ENCODE measurements at places on chromosomes 5 and 9.

DNA sequence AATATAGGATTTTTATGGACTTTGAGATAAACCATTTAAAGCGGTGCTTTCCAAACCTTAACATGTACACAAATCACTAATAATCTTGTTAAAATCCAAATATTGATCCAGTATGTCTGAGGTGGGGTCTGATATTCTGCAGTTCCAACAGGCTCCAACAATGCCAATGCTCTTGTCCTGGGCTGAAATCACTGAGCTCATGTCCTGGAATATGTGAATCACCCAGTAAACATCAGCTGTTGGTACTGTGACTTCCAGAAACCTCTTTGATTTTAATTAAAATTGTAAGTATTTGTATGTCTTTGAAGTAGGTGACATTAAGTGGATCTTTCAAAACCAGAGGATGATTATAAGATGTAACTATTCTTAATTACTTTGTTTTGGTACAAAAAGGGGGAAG, 52.8 kb upstream of the CAST start:
- no peak for DNase-seq

DNA sequence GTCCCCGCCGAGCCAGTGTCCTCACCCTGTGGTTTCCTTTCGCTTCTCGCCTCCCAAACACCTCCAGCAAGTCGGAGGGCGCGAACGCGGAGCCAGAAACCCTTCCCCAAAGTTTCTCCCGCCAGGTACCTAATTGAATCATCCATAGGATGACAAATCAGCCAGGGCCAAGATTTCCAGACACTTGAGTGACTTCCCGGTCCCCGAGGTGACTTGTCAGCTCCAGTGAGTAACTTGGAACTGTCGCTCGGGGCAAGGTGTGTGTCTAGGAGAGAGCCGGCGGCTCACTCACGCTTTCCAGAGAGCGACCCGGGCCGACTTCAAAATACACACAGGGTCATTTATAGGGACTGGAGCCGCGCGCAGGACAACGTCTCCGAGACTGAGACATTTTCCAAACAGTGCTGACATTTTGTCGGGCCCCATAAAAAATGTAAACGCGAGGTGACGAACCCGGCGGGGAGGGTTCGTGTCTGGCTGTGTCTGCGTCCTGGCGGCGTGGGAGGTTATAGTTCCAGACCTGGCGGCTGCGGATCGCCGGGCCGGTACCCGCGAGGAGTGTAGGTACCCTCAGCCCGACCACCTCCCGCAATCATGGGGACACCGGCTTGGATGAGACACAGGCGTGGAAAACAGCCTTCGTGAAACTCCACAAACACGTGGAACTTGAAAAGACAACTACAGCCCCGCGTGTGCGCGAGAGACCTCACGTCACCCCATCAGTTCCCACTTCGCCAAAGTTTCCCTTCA, 1.4 kb downstream of the GLIS3 start:
- DNase-seq: peak; percentile 64

DNA sequence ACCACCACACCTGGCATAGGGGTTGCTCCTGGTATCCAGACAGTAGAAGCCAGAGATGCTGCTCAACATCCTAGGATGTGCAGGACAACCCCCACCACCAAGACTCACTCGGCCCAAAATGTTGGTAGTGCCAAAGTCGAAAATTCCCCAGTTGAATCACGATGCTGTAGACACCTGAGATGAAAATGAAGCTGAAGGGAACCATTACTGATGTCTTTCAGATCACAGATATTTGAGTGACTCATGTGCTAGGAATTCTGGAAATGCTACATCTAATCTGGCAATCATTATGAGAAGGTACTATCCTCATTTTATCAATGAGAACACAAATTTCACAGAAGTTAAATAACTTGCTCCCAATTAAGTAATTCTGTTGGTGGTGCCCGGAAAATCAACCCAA, 21.0 kb upstream of the UBE2QL1 start:
- peak; percentile 9 for DNase-seq

DNA sequence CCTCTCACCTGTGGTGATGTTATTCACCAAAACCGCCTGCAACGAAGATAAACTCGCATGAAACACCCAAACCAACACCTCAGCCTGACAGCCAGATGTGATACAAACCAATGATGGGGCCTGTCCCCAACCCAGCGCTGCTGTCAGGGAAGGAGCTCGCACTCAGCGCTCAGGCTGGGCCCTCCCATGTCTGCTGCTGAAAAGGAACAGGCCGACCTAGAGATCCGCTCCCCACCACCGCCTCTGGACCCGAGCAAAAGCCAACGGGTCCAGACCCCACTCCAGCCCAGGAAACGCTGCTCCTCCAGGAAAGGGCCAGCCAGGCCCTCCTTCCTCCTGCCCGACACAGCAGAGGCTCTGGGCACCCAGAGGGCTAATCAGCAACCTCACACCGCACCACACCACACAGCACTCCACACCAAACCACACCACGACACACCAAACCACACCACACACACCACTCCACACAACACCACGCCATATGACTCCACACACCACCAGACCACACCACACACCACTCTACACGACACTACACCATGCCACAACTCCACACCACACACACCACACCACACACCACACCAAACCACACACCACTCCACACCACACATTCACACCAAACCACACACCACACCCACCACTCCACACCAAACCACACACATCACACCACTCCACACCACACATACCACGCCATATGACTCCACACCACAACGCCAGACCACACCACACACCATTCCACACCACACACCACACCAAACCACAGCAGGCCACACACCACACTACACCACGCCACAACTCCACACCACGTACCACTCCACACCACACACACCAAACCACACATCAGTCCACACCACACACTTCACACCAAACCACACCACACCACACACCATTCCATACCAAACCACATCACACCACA, 46.5 kb downstream of the GOLM1 start:
- DNase-seq: no peak

- no peak for DNase-seq
Observed at GRCh38 chr5:66923922-66924321, 272.7 kb downstream of the CD180 start.

GRCh38 chr9:132673355-132673754, 3.1 kb downstream of the GTF3C4 start:
- peak; percentile 76 for DNase-seq

DNA sequence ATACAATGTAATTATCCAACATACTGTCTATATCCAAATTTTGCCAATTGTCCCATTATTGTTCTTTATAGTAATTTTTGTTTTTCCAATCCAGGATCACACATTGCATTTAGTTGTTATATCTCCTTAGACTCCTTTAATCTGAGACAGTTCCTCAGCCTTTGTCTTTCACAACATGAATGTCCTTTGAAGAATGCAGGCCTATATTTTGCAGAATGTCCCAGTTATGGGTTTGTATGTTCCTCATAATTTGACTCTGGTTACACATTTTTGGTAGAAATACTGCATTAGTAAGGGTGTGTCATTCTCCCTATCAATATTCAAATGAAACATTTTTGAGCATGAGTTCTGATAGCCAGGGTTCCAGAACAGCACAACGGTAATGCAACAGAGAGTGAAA, 6.7 kb downstream of the CD180 start:
- DNase-seq: no peak

DNA sequence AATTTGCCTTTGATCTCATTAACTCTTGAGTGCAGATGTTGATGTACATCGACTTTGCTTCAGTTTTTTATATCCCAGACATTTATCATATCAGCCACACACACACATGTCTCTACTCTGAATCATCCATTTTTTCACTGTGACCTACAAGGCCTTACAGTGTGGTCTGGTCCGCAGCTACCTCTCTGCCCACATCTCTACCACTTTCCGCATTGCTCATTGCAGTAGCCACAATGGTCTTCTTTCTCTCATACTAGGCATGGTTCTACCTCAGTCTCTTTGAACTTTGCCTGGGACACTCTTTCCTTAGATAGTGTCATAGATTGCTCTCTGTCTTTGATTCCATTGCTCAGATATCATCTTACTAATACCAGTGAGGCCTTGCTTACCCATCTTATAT, 87.9 kb upstream of the FSD1L start:
- peak; percentile 59 for DNase-seq

- no peak for DNase-seq
Observed at GRCh38 chr5:160451281-160451680, 29.6 kb downstream of the PTTG1 start.

- no peak for DNase-seq
Observed at GRCh38 chr5:99005506-99005905, 76.7 kb upstream of the CHD1 start.

DNA sequence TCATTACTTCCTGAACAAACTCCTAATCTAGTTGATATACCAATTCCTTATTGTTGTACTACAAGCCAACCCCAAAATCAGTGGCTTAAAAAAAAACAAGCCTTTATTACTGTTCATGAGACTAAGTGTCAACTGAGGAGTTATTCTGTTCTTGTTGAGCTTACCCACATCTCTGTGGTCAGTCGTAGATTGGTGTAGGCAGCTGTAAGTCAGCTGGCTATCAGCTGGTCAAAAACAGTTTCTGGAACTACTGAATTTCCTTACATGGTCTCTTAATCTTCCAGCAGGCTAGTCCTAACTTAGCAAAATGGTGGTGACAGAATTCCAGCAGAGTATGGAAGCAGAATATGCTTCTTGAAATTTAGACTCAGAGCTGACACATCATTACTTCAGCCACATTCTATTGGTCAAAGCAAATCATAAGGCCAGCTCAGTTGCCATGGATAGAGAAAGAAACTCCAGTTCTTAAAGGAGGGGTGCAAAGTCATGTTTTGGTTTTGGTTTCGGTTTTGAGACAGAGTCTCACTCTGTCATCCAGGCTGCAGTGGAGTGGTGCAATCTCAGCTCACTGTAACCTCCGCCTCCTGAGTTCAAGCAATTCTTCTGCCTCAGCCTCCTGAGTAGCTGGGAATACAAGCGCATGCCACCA, 386.1 kb upstream of the MPDZ start:
- peak; percentile 36 for DNase-seq

DNA sequence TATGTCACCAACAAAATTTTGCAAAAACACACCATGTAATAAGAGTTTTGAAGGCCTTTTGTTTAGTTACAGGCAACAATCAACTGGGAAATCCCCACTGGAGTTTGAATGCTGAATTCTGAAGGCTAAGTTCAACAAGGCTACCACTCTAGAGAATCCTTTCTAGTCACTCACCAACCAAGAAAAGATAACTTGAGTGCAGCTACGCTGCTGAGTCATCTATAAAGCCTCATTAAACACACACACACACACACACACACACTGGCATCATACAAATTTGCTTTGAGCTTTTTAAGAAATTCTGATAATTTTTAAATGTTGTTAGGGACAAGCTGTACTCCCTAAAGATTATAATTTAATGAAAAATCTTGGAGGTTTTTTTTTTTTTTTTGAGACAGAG, 219.6 kb downstream of the DENND1A start:
- peak; percentile 84 for DNase-seq

DNA sequence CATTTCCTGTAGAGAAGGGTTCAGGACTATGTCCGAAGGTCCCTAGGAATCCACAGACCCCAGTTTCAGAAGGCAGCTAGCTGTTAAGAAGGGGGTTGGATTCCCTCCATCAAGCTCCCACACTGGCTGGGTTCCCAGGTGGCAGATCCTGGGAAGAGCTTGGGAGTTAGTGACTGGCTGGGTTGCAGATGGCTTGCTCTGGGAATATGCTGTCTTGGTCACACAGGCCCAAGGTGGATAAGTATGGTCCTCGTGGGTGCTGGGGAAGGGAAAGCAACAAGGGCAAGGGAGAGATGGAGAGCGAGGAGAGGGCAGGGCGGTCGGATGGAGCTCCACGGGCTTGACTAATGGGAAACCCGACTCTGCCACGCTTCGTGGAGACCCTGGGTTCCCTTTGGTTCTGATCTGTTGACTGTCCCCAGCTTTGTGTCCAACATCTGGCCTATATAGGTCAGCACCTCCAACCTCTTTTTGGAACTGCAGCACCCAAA, 17.4 kb downstream of the SH3PXD2B start:
- DNase-seq: no peak

DNA sequence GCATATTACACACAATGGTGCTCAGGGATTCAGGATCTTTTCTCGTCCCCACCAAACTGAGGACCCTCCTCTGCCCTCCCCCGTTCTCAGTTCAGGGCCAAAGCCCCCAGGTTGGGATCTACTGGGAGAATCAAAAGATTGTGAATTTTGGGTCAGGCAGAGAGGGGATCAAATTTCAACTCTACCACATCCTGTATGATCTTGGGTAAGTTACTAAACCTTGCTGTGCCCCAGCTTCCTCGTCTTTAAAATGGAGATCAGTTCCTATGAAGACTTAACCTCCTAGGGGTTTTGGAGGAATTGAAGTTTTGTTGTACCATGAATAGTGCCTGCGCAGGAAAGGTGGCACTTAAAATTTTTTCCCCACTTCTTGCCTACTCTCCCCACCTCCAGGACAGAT, 62.4 kb downstream of the RAI14 start:
- DNase-seq: peak; percentile 42

DNA sequence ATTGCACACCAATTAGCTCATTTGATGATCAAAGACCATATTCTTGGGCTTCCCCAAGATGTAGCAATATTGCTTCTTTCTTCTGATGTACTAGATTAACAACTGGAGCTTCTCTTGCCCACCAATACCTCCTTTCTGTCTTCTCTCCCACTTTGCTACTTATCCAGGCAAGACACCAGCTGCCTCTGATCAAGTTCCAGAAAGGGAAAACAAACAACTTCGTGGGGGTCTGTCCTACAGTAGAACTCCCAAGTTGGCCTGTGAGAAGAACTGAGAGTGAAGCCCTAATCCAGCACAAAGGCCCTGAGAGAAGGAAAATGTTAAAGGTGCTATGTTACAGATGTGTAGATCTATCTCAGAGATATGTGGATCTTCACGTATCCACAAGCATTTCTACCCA, 44.9 kb downstream of the ADAMTS12 start:
- no peak for DNase-seq

GRCh38 chr9:76855015-76855414, 50.9 kb downstream of the PRUNE2 start:
- no peak for DNase-seq

DNA sequence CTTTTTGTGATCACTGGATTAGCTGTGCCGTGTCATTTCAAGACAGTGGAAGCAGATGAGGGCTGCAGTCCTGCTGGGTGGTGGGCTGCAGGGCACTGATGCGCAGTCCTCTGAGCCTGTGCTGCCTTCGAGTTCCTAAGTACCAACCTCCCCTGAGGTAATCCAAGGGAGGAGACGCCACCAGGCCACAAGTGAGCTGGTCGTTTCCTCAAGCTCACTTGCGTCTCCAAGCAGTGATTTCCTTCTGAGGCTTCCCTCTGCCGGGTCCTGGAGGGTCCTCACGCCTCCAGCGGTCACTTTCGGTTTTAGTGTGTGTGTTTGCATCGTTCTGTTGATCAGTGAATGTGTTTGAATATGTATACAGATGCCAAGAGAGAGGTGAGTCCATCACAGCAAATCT, 115.7 kb downstream of the TRIO start:
- no peak for DNase-seq

- no peak for DNase-seq
Observed at GRCh38 chr5:87277279-87277835, 9.7 kb downstream of the RASA1 start.

- peak; percentile 76 for DNase-seq
Observed at GRCh38 chr5:75668977-75669689, 48.1 kb downstream of the POC5 start.

GRCh38 chr5:153865016-153865415, 173.7 kb downstream of the FAM114A2 start:
- no peak for DNase-seq
